ENCODE measurements at places on chromosomes 16 and 17.

GRCh38 chr16:66517586-66518263, 32.2 kb downstream of the TK2 start:
- DNase-seq, result no peak

DNA sequence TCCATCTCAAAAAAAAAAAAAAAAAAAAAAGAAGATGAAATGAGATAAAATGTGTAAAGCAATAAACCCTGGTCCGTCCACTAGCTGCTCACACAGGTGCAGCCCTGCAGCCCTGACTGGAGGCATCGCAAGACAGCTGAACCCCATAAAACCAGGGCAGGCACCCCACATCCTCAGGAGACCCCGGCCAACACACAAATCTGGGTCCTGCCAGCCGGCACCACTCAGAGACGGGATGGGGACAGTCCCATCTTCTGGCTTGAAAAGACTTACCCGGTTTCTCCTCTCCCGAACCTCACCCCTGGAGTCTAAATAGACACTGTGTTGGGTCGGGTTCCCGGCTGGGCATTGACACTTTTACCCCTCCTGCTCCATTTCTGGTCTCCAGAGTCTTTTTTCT, 52.7 kb upstream of the TNRC6C start:
- no peak for DNase-seq

- DNase-seq, result no peak
Observed at GRCh38 chr17:33686171-33686570, 393.1 kb upstream of the ASIC2 start.

- DNase-seq, result no peak
Observed at GRCh38 chr17:48174833-48175523, 67.4 kb downstream of the SNX11 start.

DNA sequence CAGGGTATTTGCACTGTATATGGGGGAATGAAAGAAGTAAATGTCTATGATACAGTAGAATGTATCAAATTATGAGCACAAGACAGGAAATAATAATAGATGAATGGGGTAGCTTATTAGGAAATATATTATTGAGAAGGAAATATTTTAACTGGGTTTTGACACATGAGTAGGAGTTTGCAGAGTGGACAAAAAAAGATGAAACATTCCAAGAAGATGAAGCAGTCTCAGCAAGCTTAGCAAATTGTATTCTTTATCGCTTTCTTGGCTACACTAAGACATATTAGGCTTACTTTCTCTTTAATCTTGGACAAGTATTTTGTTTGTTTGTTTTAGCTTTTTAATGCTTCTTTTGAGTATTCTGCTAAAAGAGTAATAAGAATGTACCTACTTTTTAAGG, 1.3 kb upstream of the KRTAP4-9 start:
- no peak for DNase-seq

- no peak for DNase-seq
Observed at GRCh38 chr17:79517827-79518584, 92.8 kb downstream of the RBFOX3 start.

GRCh38 chr16:28279006-28279405, 13.3 kb upstream of the SBK1 start:
- DNase-seq, result no peak

DNA sequence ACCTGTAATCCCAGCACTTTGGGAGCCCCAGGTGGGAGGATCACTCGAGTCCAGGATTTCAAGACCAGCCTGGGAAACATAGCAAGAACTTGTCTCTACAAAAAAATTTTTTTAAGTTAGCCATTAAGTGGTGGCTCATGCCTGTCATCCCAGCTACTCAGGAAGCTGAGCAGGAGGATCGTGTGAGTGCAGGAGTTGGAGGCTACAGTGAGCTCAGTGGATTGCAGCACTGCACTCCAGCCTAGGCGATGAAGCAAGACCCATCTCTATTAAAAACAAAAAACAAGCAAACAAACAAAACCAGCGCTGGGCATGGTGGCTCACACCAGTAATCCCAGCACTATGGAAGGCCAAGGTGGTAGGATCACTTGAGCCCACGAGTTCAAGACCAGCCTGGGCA, 38.0 kb downstream of the HEATR3 start:
- no peak for DNase-seq

DNA sequence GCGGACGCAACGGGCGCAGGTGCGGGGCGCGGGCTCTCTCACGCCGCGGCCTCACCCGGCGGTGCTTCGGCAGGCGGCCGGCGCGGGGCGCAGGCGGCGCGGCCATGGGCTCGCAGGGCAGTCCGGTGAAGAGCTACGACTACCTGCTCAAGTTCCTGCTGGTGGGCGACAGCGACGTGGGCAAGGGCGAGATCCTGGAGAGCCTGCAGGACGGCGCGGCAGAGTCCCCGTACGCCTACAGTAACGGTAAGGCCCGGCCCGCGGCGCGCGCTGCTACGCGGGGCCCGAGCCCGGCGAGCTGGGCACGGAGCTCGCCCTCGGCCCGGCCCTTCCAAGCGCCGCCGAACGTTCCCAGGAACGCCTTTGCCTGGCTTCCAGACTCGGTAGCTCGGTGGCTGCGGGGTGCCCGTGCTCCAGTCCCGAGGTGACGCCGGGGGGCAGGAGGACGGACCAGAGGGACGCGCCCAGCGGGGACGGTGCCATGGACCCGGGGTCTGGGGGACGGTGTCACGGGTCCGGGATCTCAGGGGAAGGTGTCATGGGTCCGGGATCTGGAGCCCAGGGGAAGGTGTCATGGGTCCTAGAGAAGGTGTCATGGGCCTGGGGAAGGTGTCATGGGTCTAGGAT, 435 bp downstream of the RAB40C start:
- DNase-seq, result no peak

- no peak for DNase-seq
Observed at GRCh38 chr16:77353587-77354263, 81.1 kb downstream of the ADAMTS18 start.

GRCh38 chr17:8614988-8615387, 15.5 kb downstream of the MYH10 start:
- DNase-seq, result no peak

GRCh38 chr16:473046-474043, 47.9 kb downstream of the RAB11FIP3 start:
- no peak for DNase-seq

DNA sequence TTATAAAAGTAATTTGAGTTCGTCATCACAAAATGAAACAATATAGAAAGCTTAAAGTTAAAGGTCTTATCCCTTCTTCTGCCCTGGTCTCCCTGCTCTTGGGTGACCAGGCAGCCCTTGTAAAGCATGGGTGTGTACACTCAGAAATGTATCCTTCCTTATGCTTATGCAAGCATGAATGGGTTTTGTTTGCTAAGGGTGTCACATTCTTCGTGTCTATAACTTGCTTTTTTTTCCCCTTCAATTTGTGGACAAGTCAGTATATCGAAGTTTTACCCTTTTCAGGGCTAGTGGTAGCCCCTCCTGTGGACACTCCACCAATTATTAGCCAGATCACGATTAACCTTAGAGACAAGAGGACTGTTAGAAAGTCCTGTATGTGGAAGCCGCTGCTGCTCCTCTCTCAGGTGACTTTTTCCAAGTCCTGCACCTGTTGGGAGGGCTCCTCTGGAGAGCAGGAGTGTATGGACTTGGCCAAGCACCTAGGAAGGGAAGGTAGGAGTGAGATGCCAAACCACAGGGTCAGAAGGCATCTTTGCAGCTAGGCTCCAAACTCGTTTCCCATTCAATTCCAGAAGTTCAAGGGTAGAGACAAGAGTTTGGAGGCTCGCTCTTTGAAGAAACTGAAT, 50.9 kb downstream of the LDHD start:
- no peak for DNase-seq

- DNase-seq, result no peak
Observed at GRCh38 chr16:82699711-82700495, 73.1 kb downstream of the CDH13 start.

GRCh38 chr17:40303009-40303657, 5.8 kb upstream of the RARA start:
- no peak for DNase-seq

- no peak for DNase-seq
Observed at GRCh38 chr16:66516509-66516807, 33.5 kb downstream of the TK2 start.

GRCh38 chr17:40062329-40063186, at the start of gene THRA:
THRA (plus strand) TSS chr17:40062965; CDS start chr17:40074489, 11,524 bp downstream.
- no peak for DNase-seq

DNA sequence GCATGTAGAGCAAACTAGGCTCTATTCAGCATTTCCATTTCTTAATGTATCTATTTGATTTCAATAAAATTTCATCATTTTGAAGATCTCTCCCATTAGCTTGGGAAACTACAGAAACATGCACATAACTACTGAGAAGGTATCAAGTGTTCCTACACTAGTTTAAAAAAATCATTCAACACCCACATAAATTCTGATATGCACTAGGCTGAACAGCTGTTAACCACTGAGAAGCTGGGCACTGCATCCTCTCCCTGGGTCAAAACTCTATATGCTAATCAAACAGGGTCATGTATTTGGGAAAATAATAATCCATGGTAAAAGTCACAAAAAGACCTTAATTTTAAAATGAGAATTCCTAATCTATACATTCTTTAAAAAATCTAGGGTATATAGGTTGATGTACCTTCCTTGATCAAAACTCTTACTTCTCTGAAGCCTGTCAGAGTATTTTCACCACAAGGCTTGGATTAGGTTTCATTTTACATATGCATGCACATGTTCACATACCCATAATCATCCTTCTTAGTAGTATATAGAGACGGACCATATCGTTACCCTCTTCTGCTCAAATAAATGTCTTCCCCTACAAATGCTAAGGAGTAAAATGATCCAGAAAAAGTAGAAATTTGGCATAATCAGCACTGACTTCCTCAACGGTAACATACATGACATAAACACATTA, 57.2 kb downstream of the KANSL1 start:
- DNase-seq, result no peak

Measured in stimulated activated CD4-positive, alpha-beta T cell treated with anti-CD3 and anti-CD28 coated beads, TNF-alpha, amount 100 ng/mL, for 48 hours (primary cell).